ENCODE measurements at places on chromosomes 7 and 10.

DNA sequence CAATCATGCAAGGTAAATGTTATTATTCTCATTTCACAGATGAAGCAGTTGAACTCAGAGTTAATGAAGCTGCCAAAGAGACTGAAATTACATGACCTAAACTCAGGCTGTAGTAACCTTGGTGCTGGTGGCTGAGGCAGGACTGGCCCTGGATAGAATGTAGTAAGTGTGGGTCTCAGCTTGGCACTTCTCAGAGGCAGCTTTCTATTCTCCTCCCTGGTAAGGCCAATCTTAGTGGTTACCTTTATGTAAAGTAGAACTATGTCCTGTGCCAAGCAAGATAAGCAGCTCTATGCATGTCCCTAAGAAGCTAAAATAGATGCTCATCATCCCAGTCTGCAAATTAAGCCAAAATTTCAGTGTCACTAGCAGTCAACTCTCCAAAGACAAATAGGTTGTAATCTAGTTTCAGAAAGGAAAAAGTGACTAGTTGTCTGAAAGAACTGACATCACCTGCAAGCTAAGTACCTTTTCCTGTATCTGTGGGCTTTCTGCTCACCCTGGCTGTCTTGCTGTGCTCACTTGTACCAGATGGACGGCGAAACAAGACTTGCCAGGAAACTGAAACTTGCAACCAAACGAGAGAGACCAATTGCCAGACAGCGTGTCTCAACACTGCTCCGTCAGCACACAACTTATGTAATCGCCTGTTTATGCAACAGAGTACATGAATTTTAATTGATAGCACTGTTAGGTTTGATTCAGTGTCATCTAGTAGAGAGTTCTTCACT, 43.7 kb downstream of the CH25H start:
- no peak for DNase-seq

GRCh38 chr10:24041834-24042233, 167.1 kb upstream of the KIAA1217 start:
- no peak for DNase-seq

DNA sequence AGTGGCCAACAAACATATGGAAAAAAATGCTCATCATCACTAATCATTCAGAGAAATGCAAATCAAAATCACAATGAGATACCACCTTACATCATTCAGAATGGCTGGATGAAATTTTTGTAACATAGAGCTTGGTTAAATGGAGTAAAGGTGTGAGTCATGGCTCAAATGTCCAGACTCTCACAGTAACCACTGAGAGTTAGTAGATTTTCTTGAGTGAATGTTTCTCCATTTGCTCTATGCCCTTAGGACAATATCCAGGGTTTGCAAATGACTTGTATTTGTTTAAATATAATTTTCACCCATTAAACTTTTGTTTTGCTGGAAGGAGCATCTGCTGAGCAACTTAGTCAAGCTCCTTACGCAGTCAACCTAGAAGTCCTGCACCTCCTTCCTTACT, 967.2 kb downstream of the XPNPEP1 start:
- DNase-seq = no peak

DNA sequence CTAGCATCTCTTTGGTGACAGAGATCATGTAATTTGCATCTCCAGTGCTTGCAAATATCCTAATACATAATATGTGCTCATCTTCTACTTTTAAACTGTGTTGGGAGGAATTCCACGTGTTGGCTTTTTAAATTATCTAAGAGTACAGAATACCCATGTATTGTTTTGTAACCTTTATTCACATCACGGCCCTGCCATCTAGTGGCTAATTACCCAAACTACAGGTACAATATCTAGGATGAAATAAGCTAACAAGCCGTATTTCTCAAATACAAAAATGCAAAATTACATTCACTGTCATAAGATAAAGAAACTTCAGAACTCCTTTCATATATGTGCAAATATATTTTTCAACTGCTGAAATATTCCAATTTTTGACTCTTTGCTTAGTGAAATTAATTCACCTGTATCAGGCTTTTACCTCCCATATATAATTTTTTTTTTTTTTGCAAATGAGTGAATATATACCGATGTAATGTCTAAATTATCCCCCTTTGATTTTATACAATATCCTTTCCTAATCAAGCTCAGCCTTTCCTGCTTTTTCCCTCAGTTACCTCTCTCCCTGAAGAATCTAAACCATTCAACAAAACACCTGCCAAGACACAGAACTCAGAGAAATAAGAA, 30.3 kb upstream of the LSM8 start:
- no peak for DNase-seq
